ENCODE measurements at places on chromosomes 5 and 9.
A peak's percentile ranks its signal among the peaks of the same experiment; 100 is the strongest.

DNA sequence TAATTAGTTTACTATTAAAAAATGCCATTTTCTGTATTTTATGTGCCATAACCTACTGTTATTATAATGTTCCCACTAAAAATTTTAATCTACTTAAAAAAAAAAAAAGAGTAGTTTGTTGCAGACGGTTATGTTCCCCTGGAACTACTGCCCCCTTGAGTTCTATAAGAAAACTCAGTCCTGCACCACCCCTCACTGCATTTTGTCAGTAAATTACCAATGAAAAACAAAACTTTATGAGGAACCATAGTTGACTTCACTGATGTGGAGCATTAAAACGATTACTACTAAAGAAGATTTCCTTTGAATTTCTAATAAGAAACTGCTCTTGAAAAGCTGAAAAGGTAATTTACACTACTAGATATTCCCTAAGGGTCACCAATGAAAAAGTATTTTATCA is 288.7 kb downstream of the FBXL17 start:
- DNase-seq = peak; percentile 16

GRCh38 chr5:178203670-178204181 is 607 bp upstream of the HNRNPAB start:
- no peak for DNase-seq

DNA sequence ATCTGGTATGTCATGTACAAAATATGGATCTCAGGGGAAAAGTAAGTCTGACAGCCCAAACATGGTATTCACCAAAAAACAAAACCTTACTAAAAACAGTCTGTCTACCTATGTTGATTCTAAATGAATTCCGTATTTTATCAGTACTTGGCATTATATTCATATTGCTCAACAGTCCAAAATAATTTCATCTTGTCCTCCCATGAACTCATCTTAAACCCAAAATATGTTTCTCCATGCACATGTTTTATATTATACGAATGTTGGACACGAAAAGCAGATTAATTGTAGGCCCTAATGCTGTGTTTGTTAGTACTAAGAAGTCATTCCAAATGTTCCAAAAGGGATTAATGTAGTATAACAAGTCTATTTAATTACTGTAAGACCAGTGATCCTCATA is 20.1 kb downstream of the NFIB start:
- DNase-seq = no peak

DNA sequence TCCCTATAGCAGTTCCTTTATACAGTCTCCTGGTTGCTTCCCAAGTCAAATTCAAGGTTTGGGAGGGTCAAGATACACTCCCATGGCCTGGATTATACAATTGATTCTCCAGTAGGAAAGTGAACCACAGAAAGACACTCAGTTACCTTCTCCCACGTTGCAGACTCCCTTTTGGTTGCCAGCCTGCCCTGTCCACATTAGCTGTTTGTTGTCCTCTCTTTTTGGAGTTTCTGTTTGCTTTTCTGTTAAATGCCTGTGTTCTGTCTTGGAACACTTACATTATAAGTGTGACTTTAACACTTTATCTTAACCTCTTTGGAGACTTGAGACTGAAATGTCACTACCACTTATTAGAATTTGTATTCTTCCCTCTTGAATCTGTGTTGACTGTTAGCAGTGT is 30.3 kb downstream of the COMMD10 start:
- DNase-seq = no peak

GRCh38 chr5:143527808-143528207 is 124.3 kb upstream of the NR3C1 start:
- DNase-seq = no peak

DNA sequence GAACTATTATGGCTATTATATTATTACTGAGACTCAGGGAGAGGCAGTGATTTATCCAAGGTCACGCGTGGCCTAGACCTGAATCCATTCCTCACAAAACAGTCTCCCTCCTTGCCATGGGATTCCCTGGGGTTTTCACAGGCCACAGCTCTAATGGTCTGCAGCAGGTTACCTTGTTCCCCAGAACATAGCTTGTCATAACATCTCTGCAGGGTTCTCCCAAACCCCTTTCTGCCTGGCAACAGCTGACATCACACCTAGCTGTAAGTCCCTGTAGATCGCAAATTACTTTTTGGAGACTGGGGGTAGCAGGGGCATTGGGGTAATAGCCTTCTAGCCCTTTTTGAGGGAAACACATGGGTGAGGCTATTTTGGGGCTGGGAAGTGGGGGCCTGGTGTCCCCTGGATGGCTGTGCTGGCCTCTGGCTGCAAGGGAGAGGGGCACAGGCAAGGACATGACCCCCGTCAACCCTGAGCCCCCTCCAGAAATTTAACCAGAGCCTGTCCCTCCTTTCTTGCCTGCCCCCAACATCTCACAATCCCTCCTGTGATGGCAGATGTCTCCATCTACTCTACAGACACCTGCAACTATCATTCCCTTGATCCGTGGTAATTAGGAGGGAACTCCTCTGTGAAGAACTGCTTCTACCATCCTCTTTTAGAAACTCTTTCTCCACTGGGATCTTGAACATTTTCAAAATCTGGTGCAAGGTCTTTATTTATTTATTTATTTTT is 1.3 kb downstream of the CD74 start:
- DNase-seq = no peak

DNA sequence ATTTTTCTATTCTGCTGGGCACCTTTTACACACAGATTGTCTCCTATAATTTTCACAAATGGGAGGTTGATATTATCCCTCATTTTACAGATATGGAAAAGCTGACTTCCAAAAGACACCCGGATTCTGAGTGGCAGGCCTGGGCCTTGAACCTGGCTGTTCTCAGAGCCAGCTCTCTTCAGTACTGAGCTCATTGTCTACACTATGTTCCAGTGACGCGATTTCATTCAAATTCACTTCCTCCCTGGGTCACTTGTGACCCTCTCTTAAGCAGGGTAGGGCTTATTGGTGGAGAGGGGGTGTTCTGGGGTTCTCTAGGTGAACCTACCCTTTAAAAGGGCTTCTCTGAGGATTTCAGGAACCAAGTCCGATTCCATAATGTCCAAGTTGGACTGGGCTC is 70.2 kb downstream of the ANKRD33B start:
- DNase-seq = no peak
